ENCODE measurements at places on chromosomes 3 and 15. TPM values are rescaled to one million over a fixed set of nuclear protein-coding genes. Genes with fewer than 3 reads are reported as not detected.

GRCh38 chr3:184537885-184538665 lies 23.5 kb upstream of the EPHB3 start:
- no peak for DNase-seq

EFHB gene
- 1.3 TPM for total RNA-seq

PIGX gene
- total RNA-seq: 20.7 TPM

COL6A5 gene
- not detected for total RNA-seq

DNA sequence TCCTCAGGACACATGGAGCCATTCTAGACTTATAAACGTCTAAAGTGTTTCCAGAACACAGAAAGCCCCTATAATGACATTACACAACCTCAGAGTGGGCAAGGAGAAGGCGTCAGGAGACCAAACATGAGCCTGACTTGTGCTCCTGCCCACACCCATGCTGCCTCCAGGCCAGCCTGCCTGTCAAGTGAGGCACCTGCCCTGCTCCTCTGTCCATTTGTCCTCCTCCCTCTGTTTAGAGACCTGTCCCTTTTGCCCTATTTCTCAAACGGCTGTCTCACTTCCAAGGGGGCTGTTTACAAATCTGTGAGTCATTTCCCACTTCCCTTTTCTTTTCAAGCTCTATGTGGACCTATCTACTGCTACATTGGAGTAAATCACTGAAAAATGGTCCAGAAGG lies 21.0 kb downstream of the ZDHHC3 start:
- no peak for DNase-seq

DNA sequence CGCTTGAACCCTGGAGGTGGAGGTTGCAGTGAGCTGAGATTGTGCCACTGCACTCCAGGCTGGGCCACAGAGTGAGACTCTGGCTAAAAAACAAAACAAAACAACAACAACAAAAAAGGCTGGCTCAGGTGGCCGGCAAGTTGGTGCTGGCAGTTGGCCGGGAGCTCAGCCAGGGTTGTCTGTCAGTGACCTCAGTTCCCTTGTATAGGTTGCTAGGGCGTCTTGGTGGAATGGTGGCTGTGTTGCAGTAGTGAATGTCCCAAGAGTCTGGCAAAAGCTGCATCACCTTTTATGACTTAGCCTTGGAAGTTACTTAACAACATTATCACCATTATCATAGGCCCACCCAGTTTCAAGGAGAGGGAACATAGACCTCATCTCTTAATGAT lies 40.6 kb downstream of the ASB7 start:
- DNase-seq: no peak

GRCh38 chr3:37441689-37442088 lies 267.3 kb upstream of the LRRFIP2 start:
- no peak for DNase-seq

- no peak for DNase-seq
Measured at GRCh38 chr3:140913728-140914127, 27.9 kb upstream of the SLC25A36 start.

- DNase-seq: no peak
Measured at GRCh38 chr3:19384868-19385267, 236.6 kb downstream of the KCNH8 start.

RAP2B gene
- 17.0 TPM for total RNA-seq

GOLGA8G gene
- not detected for total RNA-seq

TRPM1 gene
- total RNA-seq: 0.93 TPM

GRCh38 chr3:42535981-42536784 lies 33.7 kb downstream of the VIPR1 start:
- DNase-seq: no peak

IL17RE gene
- total RNA-seq: 20.2 TPM

- DNase-seq: no peak
Measured at GRCh38 chr3:57910990-57911389, 97.2 kb upstream of the FLNB start.

DNA sequence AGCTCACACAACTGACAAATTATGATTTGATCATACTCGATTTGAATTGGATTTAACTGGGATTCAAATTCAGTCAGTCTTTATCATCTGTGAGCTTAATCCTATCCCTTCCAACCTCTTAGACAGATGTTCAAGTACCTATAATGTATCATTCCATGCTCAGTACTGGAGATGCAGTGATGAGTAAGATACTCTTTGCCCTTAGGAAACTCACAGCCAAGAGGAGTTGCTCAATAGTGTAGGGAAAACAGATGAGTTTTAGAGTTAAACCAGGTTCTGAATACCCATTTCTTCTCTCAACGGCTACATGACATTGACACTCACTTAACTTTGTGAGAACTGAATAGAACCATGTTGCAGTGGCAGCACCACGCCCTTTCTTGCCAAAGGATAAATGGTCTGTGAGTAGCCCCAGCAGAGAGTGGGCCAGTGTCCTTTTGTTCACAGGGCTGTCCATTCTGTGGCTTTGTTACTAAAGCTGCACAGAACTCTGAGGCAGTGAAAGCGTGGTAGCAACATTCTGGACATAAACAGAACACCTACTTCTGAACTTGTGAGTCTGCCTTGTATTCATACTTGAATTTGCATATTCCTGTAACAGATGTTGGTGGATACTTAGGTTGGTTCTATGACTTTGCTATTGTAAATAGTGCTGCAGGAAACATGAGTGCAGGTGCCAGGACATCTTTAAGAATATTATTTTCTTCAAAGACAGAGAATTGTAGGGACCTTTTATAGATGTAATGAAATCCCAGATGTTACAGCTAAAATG lies 91.6 kb downstream of the RASA2 start:
- DNase-seq: no peak

DNA sequence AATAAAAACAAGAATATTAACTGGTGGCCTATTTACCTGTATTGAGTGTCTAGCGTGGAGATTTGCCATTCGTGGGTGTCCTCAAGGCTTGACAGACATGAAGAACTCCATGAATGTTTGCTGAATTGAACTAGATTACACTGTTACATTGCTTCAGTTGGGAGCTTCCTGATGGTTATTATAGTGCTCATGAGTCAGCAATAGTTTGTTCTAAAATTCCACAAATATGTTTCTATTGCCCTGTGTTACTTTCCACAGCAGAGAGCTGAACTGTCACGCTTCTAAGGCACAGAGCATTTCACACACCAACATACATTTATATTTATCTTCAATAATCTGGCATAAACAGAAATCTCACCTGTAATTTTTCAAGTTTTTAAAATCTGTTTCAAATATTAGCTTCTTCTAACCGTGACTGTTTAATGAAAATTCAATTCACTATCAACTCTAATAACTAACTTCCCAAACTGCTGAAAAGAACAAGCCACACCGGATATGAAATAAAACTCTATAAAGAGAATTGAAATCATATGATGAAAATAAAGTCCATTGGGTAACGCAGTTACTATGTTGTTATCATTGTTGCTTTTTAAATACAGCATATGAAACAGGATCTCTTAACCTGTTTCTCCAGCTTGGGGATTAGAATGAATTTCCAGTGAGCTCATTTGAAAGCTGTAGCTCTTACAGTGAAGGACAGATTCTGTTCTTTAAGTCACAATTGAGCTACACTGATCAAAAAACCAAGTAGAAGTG lies 61.2 kb upstream of the MCF2L2 start:
- DNase-seq: no peak

DNA sequence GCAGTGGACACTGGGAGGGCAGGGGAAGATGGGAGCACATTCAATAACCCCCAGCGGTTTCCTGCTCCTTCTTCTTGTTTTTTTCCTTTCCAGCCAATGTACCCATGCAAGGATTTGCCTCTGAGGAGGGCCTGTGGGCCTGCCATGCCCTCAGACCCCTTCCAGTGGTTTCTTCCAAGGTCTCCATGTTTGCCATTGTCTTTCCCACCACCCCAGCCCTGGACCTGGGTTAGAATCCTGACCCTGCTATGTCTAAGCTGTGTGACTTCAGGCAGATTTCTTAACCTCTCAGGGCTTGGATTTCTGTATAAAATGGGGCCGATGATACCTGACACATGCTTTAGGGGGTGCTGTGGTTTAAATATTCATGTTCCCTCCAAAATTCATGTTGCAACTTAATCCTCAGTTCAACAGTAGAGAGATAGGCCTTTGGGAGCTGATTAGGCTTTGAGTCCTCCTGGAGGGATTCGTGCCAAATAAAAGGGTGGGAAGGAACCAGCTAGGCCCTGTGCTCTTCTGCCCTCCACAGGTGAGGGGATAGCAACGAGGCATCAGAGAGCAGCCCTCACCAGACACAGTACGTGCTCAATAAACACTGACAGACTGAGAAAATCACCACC lies 46.3 kb upstream of the FLNB start:
- DNase-seq: no peak

GRCh38 chr3:107523539-107524325 lies 970 bp downstream of the BBX start:
- peak; percentile 90 for DNase-seq

DNA sequence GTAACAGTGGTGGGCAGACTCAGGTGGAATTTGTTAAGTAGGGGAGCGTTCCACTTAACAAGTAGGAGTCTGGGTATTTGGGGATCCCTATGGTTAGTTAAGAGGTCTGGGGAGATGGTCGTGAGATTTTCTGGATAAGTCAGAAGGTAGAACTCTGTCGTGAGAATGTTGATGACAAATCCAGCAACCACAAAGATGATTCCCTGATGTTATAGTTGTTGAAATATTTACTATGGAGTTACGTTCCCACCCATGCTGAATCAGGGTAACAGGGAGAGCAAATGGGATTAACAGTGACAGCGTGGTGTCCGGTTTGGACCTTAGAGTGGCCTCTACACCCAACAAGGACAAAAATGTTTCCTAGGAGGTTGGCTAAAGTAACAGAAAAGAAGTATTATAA lies 110.8 kb downstream of the MFSD1 start:
- no peak for DNase-seq

GRCh38 chr3:484341-484740 lies 287.8 kb downstream of the CHL1 start:
- DNase-seq: no peak

DNA sequence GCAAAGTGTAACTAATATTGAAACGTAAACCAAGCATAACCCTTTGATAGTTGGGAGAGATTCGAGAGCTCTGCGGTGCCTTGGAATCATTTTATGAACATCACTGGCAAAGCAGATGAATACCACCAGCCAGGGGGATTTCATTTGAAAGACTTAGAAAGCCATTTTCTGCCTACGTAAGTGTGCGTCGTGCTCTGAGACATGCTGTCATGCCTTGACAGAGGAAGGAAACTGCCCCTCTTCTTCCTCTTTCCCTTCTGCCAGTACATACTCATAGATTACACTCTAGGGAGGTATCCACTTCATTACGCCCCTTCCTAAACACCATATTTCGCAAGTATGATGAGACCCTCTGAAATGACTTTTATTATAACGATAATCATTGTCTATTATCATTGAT lies 3.3 kb upstream of the MTHFS start:
- DNase-seq: no peak

DNA sequence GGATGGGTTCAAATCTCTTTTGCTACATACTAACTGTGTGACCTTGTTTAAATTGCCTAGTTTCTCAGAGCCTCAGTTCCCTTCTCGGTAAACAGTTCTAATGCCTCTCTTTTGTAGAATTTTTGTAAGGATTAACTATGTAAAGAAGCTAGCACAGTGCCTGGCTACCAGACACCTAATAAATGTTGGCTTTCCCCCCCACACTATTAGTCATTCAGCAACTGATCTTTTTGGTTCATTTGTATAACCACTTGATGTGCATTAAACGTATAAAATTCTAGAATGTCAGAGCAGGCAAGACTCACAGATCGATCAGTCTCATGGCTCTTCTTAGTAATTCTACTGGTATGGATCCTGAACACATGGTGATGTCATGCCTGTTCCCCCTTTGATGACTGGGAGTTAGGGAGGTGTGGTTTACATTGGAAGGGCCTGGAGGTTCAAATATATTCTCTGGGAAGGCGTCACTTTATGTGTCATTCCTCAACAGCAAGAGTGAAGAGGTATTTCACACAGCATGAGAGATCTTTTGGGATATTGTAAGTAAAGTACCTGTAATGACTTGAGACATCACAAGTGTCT lies 6.5 kb downstream of the TAGLN3 start:
- DNase-seq: no peak

IL5RA gene
- total RNA-seq: not detected

DNA sequence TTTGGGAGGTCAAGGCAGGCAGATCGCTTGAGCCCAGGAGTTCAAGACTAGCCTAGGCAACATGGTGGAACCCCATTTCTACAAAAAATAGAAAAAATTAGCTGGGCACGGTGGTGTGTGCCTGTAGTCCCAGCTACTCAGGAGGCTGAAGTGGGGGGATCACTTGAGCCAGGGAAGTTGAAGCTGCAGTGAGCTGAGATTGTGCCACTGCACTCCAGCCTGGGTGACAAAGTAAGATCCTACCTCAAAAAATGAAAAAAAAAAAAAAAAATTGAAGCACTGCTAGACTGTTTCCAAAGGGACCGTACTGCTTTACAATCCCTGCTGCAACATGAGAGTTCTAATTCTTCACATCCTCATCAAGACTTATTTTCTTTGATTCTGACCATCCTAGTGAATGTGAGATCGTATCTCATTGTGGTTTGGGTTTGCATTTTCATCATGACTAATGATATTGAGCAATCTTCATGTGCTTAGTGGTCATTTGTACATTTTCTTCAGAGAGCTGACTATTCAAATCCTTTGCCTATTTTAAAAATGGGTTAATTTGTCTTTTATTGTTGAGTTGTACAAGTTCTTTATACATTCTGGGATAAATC lies 10.8 kb downstream of the CMTM8 start:
- DNase-seq: no peak

DNA sequence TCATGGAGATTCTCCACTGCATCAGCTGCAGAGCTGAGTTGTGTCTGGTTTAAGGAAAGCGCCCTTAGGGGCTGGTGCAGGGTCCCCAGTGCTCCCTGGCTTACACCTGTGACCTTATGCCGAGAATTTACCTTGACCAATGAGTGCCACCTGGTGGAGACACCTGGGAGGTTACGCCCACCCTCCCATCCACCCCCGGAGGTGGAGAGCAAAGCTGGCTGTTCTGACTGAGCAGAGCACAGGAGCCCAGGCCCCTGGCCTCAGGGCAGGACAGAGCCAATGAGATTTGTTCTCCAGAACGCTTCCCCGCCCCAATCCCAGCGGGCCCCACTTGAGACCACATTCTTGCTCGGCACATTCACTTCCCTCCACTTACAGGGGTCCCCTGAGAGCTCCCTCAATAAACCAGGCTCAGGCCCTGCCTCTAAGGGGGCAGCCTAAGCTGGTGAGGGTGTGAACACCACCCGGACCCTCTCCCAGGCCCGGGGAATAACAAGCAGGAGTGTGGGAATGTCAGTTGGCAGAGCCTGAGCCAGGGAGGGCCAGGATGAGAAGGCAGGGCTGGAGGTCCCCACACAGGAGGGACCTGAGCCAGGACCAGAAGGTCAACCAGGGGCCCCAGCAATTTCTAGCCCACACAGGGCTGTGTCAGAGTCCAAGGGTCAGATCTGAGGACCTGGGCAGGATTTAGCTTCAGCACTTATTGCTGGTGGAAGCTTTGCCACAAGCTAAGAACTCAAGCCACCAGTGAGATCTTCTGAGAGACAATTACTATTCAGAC lies 117.1 kb downstream of the TPRA1 start:
- no peak for DNase-seq

GRCh38 chr3:100089812-100090668 lies 24.3 kb downstream of the FILIP1L start:
- DNase-seq: no peak

DPPA4 gene
- not detected for total RNA-seq

HIGD1A gene
- 97.4 TPM for total RNA-seq

LTF gene
- total RNA-seq: 4.3 TPM

WDR93 gene
- 0.32 TPM for total RNA-seq
